ENCODE measurements at places on chromosomes 1 and 21.

GRCh38 chr1:231241750-231242149, 738 bp downstream of the GNPAT start:
- peaks cover 42% of the 10 kb centered on the region for H3K4me1 ChIP-seq
- peak overlapping the region; percentile 84 for H3K4me3 ChIP-seq
- H3K27ac ChIP-seq, result peak overlapping the region; percentile 67
- DNase-seq, result peak; percentile 53
- H3K36me3 ChIP-seq, result peaks cover 18% of the 10 kb centered on the region
- H3K27me3 ChIP-seq, result no peaks in the 10 kb centered on the region

GRCh38 chr1:83098131-83098530, 900.8 kb downstream of the TTLL7 start:
- H3K27ac ChIP-seq, result no peak overlapping the region
- no peak overlapping the region for H3K4me3 ChIP-seq
- DNase-seq, result no peak
- H3K4me1 ChIP-seq, result no peaks in the 10 kb centered on the region
- H3K27me3 ChIP-seq, result no peaks in the 10 kb centered on the region
- H3K36me3 ChIP-seq, result no peaks in the 10 kb centered on the region

GRCh38 chr1:229035748-229036082, 235.2 kb upstream of the RAB4A start:
- no peak for DNase-seq
- no peaks in the 10 kb centered on the region for H3K27me3 ChIP-seq
- no peak overlapping the region for H3K4me3 ChIP-seq
- no peaks in the 10 kb centered on the region for H3K4me1 ChIP-seq
- H3K36me3 ChIP-seq, result no peaks in the 10 kb centered on the region
- H3K27ac ChIP-seq, result no peak overlapping the region

GRCh38 chr21:25307489-25307888, 299.8 kb downstream of the MRPL39 start:
- H3K27me3 ChIP-seq, result no peaks in the 10 kb centered on the region
- H3K4me3 ChIP-seq, result no peak overlapping the region
- H3K4me1 ChIP-seq, result no peaks in the 10 kb centered on the region
- H3K27ac ChIP-seq, result no peak overlapping the region
- DNase-seq, result no peak
- H3K36me3 ChIP-seq, result no peaks in the 10 kb centered on the region

DNA sequence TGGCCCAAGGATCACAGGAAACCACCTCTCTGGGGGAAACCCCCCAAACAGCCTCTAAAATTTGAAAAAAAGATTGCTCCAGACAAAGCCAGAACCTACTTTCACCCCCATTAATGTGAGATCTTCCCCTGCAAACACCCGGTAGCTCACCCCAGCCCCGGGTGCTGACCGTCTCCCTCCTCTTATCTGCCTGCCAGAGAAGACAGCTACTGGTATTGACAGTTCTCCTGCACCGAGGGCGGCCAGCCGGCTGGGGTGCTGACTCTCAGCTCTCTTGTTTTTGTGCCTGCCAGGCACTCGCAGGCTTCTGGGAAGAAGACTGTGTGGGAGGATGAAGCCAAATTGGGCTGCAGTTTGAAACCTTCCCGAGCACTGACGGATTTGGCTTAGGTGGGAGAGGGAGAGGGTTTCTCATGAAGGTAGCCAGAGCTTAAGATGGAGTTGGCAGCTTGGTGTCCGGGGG, 48.2 kb downstream of the RASSF5 start:
- peak; percentile 45 for DNase-seq
- H3K4me3 ChIP-seq, result no peak overlapping the region
- H3K36me3 ChIP-seq, result no peaks in the 10 kb centered on the region
- H3K27ac ChIP-seq, result peak overlapping the region; percentile 2
- no peaks in the 10 kb centered on the region for H3K27me3 ChIP-seq

DNA sequence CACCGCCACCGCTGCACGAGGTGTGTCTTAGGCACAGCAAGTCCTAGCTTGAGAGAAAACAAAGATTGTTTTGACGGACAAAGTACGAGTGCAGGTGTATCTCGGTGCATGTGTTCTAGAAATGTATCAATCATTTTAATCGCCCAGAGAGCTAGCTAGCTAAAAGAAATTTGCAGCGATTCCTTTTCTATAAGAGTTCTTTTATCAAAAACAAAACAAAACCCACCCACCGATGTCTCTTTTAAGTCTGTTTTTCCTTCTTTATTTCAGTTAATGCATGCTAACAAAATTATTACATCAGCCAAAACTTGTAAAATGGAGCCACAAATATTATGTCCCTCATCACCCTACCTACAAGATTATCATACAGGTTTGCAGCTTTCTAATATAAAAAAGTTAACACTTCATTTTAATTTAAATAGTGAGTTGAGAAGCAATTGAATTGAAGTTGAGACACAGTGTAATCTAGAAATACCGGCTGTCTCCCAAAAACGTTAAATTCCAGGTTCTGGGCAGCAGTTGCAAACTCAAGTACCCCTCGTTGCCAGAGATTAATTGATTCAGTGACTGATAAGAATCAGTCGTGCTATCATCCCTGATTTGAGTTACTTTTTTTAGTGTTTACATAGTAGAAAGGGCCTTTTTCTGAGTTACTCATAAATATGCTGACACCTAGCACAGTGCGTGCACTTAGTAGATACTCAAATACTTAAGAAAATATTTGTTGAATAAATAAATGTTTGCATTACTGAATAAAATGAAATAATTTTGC, 1.5 kb upstream of the SYDE2 start:
- H3K4me3 ChIP-seq, result peak overlapping the region; percentile 91
- H3K36me3 ChIP-seq, result no peaks in the 10 kb centered on the region
- H3K27ac ChIP-seq, result peak overlapping the region; percentile 90

- no peaks in the 10 kb centered on the region for H3K27me3 ChIP-seq
- H3K36me3 ChIP-seq, result no peaks in the 10 kb centered on the region
- DNase-seq, result no peak
- peaks cover 2% of the 10 kb centered on the region for H3K4me1 ChIP-seq
- no peak overlapping the region for H3K27ac ChIP-seq
- H3K4me3 ChIP-seq, result no peak overlapping the region
These were observed 507.2 kb downstream of the LTN1 start for GRCh38 chr21:28485301-28486022.

GRCh38 chr1:180923021-180923841, 10.5 kb downstream of the KIAA1614 start:
- peaks cover 1% of the 10 kb centered on the region for H3K4me1 ChIP-seq
- DNase-seq, result peak; percentile 61
- no peaks in the 10 kb centered on the region for H3K36me3 ChIP-seq
- no peak overlapping the region for H3K27ac ChIP-seq

GRCh38 chr1:151998611-151999362, 5.1 kb upstream of the S100A10 start:
- peaks cover 4% of the 10 kb centered on the region for H3K4me1 ChIP-seq
- DNase-seq, result no peak
- no peak overlapping the region for H3K27ac ChIP-seq
- no peaks in the 10 kb centered on the region for H3K27me3 ChIP-seq

GRCh38 chr1:183391863-183392262, 26.3 kb downstream of the NMNAT2 start:
- H3K27me3 ChIP-seq, result no peaks in the 10 kb centered on the region
- no peak for DNase-seq
- H3K4me3 ChIP-seq, result no peak overlapping the region
- no peaks in the 10 kb centered on the region for H3K4me1 ChIP-seq
- H3K27ac ChIP-seq, result no peak overlapping the region

DNA sequence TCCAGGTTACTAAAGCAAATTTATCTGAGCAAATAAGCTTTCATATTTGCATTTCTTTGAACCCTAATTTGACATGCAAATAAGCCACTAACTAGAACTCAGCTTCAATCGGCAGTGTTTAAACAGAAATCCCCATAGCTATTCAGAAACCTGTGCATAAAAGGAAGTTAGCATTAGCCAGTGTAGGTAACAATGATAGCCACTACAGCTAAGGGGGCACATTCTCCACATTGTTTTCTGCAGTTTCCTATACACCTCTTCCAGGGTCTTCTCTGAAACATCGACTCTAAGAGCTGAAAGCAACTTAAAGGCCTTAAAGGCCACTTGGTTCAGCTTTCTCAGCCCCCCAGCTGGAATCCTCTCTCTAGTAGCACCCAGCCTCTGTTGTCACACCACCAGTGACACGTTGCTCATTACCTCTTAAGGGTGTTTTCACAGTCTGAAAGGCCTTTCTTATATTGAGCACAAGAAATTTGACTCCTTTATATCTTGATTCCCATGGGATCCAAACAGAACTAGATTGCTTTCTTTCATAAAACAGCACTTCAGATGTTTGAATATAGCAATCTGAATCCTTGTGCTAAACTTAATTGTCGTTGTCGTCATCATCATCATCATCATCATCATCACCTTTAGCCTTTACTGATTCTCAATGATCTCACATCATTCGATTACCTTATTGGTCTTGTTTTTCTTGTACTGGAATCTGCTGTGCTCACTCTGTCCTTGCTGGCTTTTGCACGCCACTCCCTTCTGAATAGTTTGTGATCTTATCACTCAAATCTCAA, 93.9 kb upstream of the DAB1 start:
- no peaks in the 10 kb centered on the region for H3K4me1 ChIP-seq
- no peaks in the 10 kb centered on the region for H3K36me3 ChIP-seq
- H3K4me3 ChIP-seq, result no peak overlapping the region

GRCh38 chr1:221766210-221766609, 24.3 kb upstream of the DUSP10 start:
- DNase-seq, result no peak
- H3K27me3 ChIP-seq, result no peaks in the 10 kb centered on the region
- no peak overlapping the region for H3K4me3 ChIP-seq
- H3K4me1 ChIP-seq, result no peaks in the 10 kb centered on the region

DNA sequence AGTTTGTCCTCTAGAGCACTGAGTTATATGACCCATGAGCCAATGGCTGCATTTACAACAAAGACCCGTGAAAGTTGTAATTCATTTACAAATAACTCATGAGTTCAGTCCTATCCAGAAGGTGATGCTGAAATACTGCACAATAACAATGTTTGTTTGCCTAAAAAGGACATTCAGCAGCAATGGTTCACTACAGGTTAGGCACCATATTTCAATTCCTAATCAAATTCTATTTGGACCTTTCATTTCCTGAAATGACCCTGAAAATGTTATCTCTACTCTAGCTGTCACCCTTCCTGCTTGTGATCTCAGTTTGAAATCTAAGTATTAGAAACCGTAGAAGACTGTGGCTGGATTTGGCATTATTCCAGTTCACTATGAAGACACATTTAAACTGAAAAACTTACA, 191.2 kb upstream of the SAMSN1 start:
- H3K36me3 ChIP-seq, result no peaks in the 10 kb centered on the region
- H3K27ac ChIP-seq, result no peak overlapping the region
- no peaks in the 10 kb centered on the region for H3K4me1 ChIP-seq
- no peak overlapping the region for H3K4me3 ChIP-seq
- DNase-seq, result no peak

DNA sequence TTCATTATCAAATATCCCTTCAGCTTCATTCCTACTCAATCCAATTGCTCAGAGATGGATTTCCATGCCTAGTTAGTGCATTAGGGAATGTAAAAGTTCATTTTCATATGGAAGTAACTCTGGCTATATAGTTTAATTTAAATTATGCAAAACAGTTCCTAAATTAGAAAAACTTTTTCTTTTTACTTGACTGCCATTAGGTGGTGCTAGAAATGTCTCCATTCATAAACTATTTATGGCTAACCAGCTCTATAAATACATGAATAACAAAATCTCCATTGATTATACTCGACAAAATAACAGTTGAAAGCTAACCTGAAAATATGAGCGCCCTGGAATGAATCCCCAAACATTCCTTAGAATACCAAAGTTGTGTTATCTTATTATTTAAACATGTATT, 311.4 kb downstream of the USH2A start:
- DNase-seq, result no peak
- H3K27me3 ChIP-seq, result no peaks in the 10 kb centered on the region
- H3K27ac ChIP-seq, result no peak overlapping the region
- no peak overlapping the region for H3K4me3 ChIP-seq

- H3K36me3 ChIP-seq, result no peaks in the 10 kb centered on the region
- no peak for DNase-seq
- peak overlapping the region; percentile 92 for H3K27ac ChIP-seq
- peaks cover 20% of the 10 kb centered on the region for H3K4me1 ChIP-seq
These were observed 240.4 kb downstream of the SDCCAG8 start for GRCh38 chr1:243496187-243496646.

All from liver (tissue), 10 donors.